ENCODE measurements at places on chromosomes 6 and 20.

DNA sequence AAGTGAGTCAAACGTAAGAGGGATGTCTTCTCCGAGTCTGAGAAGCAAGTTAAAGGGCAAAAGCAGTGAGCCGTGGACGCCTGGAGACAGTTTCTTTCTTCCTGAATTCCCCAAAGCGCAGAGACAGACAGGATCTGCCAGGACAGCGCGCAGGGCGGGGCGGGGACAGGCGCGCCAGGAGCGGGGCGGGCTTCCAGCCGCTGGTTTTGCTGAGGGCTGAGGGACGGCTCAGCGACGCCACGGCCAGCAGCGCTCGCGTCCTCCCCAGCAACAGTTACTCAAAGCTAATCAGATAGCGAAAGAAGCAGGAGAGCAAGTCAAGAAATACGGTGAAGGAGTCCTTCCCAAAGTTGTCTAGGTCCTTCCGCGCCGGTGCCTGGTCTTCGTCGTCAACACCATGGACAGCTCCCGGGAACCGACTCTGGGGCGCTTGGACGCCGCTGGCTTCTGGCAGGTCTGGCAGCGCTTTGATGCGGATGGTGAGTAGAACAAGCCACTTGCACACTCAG is at the start of gene SCGN:
TSS of gene SCGN (plus strand) at position 209 of the 509 bp plus-strand sequence. CDS start at position 398, 189 bp downstream.
- no peak for DNase-seq

DNA sequence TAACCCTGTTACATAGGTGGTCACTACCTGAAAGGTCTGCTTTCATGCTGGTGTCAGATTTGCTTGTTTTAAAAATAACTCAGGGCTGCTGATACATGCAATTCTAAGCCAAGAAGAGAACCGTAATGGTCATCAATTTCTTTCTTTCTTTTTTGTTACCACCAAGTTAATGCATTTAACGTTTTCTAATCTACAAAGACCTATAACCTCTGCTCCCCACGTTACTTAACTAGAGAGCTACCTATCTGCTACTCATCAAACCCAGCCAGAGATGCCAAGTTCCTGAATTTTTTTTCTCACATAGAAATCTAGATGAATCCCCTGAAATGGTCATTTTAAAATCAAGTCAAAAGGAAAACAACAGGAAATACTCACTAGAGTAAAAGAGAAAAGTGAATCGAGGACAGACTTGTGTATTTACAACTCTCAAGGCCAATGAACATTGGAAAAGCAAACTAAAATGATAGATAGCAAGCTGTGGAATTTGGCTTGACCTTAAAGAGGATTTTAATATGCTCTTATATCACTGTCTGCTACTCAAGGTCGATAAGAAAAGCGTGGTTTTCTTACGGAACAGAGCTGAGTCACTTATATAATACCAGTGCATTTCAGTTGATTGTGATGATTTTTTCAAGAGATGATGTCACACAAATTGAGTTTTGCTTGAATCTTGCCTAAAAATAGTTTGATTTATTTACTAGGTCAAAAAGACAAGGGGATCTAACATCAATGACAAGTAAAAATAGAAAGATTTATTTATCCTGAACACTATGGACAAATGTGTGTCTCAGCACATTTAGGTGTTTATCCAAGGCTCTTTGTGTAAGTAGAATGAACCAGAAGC is 67.9 kb downstream of the SGK1 start:
- DNase-seq, result no peak

GRCh38 chr6:41342241-41342640 is 6.8 kb downstream of the NCR2 start:
- DNase-seq, result no peak

DNA sequence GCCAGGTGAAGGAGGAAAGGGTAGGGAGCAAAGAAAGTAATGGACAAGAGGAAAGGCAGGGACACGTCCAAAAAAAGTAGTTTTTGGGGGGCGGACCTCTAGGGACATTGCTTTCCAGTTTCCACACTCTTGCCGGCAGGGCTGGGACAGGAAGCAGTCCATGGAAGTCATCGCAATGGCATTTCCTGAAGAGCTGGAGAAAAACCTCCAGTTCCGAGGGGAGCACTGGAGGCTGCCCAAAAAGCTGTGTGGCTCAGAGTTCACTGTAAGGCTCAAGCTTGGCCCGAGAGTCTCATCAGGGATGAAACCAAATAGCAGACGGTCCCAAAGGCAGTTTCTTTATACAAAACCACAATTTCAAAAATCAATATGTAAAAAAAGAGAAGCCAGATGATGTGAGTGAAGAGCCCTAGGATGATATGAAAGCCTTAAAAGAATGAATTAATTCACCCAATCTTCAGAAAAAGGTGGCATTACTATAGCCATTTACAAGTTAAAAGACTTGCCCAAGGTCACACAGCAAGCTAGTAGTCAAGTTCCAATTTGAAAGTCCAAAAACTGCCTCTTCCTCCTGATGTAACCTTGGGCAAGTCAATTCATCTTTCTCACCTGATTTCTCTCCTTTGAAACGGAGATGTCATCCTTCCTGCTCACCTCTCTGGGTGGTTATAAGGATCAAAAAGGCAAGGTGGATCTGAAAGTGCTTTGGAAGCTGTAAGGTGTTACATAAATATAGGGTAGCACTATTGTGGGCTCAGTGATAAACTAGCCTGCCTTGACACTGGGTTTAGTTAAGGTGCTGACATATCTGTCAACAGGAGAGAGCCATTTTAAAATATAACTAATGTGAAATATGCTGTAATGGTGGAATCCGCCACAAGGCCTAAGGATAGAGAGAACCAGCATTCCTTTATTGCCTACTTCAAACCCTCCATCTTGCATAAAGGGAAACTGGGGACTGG is 9.1 kb downstream of the BCL2L1 start:
- DNase-seq, result peak; percentile 55

DNA sequence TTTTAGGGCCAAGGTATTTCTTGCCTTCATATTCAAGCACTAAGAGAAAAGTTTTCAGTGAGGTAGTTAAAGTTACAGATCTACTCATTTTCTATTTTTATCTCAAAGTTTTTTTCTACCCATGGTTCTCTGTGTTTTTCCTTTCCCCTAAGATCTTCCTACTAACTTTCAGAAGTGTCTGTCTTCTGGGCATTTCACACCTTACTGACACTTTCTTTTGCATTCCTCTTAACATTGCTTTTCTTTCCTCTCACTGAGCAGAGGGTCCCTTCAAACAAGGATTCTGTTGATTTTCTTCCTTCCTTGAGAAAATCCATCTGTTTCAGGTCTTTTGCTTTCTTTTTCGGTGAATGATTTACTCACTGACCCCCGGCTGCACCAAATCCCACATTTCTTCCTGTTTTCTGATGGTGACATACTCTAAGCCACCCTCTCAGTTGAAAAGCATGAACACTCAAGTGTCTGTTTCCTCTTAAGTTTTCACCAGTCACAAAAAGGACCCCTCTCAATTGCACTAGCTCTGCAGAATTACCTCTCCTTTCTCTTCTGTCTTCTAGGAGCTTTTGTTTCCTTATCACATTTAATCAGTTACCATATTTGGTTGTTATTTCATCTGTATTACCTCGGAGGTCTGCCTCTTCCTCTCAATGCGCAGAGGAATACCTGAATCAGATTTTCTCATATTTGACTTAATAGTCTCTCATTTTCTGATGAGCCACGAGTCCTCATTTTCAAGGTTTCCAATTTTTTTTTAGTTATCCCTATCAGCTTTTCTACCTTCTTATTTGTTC is 73.5 kb upstream of the RNF217 start:
- DNase-seq, result no peak

DNA sequence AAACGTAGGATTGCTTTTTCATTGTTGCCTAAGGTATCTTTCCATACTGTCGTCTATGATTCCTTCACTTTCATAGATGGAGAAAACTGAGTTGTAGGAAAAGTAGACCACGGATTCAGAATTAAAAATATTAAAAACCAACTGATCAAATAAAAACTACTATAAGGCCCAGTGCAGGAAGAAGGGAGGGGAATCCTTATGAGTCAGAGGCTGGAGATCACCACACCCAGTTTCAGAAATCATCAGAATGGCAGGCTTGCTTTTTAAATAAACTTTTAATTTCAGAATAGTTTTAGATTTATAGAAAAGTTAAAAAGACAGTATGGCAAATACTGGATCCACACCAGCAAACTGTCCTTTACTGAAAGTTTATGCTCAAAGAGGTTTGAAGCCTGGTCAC is 32.0 kb upstream of the POPDC3 start:
- DNase-seq, result no peak

GRCh38 chr20:3981132-3981452 is 34.3 kb downstream of the RNF24 start:
- DNase-seq, result no peak

DNA sequence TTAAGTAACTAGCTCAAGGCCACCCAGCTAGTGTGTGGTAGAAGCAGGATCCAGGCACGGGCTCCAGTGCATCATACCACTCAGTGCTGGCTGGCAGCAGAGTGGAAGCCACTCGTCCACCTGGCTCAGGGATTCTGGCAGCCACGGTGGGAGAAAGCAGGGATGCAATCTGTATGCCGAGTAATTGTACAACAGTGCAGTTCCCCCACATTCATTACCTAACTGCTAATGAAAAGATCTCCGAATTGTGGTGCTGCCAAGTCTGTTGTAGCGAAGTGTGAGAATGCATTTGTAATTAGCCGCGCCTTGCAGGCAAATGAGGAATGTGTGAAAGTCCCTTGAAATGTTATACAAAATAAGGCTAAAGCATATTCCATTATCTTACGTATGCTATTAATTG is 29.0 kb downstream of the KCNG1 start:
- DNase-seq, result no peak

GRCh38 chr6:92024110-92024509 is 1395.2 kb downstream of the EPHA7 start:
- DNase-seq, result no peak

DNA sequence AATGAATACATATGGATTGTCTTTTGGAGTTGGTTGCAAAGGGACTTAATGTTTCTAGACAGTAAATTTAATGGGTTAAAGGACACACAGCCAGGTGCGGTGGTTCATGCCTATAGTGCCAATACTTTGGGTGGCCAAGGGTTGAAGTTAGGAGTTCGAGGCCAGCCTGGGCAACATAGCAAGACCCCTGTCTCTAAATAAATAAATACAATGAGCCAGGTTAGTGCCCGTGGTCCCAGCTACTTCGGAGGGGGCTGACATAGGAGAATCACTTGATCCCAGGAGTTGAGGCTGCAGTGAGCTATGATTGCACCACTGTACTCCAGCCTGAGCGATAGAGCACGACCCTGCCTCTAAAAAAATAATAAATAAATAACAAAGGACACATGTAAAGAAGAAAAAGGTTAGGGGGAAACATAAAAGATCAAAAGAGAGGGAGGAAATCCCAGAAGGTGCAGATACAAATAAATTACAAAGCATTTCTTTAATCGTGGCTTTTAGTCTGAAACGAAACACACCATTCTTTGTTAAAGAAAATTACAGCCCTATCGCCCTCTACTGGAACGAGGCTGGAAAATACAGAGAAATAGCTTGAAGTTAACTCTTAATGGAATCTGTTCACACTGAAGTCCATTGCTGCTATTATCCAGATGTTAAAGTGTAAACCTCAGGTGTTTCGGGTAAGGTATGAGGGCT is 42.6 kb upstream of the SCML4 start:
- no peak for DNase-seq

DNA sequence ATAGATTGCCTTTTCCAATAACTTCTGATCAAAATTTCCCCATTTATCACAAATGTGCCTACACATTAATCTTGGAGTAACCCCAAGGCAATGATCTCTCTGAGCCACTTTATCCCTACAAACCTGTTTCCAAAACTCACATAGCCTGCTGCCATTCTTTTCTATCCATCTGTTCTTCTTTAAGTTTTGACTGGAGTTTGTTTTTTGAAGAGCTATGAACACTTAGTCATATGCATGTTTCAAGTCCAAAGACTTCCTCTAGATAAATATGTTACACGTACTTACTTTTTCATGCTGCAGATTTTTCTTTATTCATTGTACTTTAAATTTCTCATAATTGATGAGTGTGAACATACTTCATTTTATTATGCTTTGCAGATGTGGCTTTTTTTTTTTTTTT is 488.9 kb upstream of the CITED2 start:
- DNase-seq, result peak; percentile 54

DNA sequence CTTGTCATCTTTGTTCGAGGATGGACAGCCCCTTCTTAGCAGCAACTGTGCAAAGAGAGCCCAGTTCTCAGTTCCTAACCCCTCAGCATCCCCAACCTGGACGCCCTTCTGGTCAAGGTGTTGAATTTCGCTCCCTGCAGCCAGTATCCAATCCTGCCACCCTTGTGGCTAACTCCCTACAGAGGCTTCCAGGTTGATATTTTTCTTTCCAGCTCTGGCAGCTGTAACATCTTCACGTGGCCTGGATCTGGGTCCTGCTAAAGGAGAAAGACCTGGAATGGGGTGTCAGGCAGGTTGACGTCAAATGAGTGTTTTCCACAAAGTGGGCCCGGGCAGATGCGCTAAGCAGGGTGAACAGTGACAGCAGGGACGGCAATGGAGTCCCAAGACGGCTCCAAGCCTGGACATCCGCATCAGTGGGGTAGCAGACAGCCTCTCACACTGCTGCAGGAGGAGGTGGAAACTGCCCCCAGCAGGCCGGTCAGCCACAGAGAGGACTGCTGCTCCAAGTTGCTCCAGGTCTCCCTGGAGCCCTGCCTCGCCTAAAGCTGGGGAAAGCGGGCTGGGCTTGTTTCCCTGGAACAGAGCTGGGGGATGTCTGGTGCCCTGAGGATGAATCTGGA is 1.0 kb upstream of the YTHDF1 start:
- no peak for DNase-seq

DNA sequence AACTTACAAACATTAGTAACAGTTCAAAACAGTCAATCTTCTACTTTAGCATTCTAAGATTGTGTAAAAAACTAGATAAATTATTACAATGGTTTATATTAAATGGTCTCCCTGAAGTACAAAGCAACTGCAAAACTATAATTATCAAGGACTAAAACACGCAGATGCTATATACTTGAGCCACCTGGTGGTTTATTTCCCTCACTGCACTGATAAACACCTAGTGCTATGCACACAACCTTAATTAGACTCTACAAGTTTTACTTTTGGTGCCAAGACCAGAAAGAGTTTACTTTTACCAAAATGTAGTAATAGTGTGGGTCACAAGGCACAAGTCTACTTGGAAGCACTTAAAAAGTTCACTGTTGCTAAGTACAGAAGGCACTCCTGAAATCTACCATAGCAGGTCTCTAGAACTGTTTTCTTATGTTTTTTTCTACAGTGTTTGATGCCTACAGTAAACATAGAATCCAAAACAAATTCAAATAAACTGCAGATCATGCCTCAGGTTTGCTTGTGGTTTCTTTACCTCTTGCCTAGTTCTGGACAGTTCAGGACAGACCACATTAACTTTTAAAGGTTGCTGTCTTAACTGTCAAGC is 49.2 kb downstream of the GMDS start:
- DNase-seq, result no peak
